ENCODE measurements at places on chromosomes 2 and 18.

- DNase-seq: no peak
Observed at GRCh38 chr2:162029287-162029901, 44.6 kb downstream of the DPP4 start.

- DNase-seq: no peak
Observed at GRCh38 chr18:8745355-8746014, 40.1 kb downstream of the MTCL1 start.

GRCh38 chr2:105139556-105140239, 101.8 kb downstream of the MRPS9 start:
- no peak for DNase-seq

- DNase-seq: no peak
Observed at GRCh38 chr2:88489181-88489580, 36.7 kb upstream of the FOXI3 start.

GRCh38 chr2:237405006-237405559, 8.9 kb downstream of the COL6A3 start:
- no peak for DNase-seq

- DNase-seq: no peak
Observed at GRCh38 chr2:196277002-196277401, 105.6 kb upstream of the STK17B start.

DNA sequence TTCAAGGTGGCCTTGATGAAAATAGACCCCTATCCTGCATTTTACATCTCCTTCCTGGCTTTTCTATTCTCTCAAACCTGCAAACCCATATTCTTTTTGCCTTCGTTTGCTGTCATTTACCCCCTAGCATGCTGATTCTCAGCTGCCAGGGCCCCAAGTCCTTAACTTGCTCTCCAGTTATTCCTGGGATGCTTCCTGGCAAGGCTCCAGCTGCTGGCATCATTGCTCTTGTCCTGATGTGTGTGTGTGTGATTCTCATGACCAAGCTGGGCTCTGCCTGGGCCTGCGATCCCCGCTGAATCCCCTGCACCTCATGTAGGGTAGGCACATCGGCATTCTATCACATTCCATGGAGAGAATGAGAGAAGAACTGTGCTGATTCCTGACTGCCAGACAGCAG, 11.9 kb downstream of the NPAS2 start:
- no peak for DNase-seq

GRCh38 chr2:726169-726568, 49.0 kb upstream of the TMEM18 start:
- DNase-seq: no peak

GRCh38 chr2:96191937-96192670, 16.5 kb downstream of the STARD7 start:
- no peak for DNase-seq

- DNase-seq: no peak
Observed at GRCh38 chr2:88493481-88493880, 41.0 kb upstream of the FOXI3 start.

DNA sequence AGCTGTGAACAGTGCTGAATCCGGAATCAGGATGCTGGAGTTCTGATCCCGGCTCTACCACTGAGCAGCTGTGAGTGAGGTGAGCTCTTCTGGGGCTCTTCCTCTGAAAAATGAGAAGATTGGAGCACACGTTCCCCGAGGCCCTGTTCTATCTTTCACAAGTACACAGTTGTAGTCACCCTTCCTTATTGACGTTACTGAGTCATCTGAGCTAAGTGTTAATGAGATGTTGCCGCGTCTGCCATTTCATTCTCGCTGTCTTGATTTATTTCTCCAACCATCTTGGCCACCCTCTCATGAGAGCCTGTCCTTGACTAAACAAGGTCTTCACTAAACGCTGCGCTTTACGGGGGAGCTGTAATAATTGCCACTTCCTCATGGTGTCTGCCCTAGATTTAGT, 31.9 kb upstream of the EFR3B start:
- DNase-seq: no peak

DNA sequence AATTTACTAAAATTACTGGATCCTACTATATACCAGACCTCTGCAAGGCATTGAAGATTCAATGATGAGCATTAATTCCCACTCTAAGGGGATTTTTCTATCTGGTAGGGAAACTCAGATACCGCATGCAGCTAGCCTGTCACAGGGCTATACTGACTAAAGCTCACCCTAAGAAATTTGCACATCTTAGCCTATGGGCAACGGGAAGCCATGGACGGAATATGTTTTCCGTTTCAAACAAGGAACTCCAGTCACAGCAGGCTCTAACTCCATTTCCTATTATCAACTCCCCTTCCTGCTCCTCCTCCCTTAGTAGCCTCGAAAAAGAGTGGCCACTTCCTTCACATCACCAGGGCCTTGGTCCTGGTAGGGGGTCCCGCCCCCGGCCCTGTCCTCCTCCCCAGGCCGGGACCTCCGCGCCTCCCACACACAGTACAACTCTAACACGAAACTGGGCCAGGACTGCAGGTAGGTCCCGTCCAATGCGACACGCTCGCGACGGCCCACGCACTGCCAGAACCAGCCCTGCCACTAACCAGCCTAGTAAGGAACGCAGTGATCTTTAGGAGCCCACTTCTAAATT, 659 bp upstream of the COX5B start:
- no peak for DNase-seq

DNA sequence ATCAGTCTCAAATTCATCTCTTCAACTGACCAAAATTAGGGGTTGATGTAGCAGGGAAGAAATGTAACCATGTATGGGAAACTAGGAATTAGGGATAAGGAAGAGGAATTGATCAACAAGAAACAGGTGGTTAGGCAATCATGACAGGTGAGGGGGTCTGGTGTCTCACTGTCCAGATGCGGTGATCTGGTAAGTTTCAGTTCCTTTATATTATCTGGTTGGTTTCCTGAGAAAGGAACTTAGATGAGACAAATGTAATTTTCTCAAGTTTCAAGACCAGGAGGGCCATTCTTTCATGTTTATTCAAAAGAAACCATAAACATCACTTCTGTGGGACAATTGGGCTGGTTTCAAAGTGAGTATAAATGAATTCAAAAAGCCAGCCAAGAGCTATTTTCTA, 306.2 kb upstream of the KCNJ3 start:
- DNase-seq: no peak

GRCh38 chr2:210617732-210618330, 61.4 kb downstream of the CPS1 start:
- no peak for DNase-seq

DNA sequence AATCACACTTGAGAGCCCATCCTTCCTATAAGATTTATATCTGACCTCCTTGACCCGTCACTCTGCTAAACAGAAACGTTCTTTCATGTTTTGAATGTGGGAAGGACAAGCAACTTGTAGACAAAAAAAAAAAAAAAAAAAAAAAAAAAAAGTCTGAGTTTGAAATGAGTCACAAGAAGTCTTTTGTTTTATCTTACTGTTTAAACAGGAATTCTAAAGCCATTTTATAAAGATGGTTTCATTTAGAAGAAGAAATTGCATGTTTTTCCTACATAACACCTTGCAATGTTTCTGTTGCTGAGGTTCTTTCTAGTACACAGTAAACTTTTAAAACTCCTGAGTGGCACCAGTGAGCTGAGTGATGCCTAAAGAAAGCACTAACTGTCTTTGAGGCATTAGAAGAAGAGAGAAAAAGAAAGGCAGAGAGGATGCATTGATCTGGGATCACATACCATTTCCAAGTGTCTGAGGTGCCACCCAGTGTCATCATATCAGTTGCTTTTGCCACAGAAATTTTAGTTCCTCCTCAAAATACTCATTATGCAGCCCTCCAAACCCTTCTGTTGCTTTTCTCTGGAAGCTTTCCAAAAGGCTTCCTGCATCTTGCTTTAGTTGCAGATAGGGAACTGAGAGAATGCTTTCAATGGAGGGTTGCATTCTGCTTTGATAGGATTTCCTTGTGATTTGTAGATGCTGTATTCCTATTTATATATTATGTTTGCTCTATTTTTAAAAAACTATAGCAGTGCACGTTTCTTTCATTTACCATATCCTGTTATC, 69.1 kb downstream of the ACVR2A start:
- no peak for DNase-seq

DNA sequence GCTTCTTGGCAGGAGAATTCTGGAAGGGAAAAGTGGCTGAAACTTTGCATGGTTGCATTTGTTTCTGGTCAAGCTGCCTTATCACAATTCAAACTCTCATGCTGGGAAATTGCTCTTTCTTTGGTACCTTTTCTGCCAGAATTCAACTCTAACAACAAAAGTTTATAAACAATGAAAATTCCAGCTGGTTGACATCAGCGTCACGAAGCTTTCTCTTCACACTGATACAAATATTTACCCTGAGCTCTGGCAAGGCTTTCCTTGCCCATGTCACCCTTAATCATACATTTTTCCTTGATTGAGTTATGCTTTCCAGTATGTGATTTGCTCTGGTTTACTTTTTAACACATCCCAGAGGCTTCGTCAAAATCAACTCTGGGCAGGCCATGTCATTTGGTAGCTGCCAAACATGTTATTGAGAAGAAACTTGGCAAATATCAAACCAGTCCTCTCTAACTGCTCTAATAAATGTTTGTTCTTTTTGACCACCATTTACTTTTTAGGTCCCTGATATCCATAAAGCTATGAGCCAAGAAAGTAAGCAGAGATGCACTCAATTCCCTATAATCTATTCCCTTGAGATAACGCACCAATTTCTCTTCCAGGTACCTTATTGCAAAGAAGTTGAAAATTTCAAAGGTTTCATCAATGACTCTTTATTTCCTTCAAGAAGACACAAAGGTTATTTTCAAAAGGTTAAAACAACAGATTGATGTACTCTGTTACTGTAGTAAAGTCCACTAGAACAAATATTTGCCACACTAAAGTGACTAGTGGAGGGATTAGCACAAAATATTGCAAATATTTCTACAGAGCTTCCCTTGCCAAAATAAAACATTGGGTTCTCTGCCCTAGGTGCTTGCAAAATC, 1241.1 kb upstream of the ZEB2 start:
- no peak for DNase-seq

GRCh38 chr2:70927641-70928040, 8.1 kb upstream of the ATP6V1B1 start:
- no peak for DNase-seq

- DNase-seq: no peak
Observed at GRCh38 chr2:215825707-215826106, 187.6 kb downstream of the MREG start.

- DNase-seq: no peak
Observed at GRCh38 chr2:98912221-98912851, 23.7 kb downstream of the CRACDL start.

DNA sequence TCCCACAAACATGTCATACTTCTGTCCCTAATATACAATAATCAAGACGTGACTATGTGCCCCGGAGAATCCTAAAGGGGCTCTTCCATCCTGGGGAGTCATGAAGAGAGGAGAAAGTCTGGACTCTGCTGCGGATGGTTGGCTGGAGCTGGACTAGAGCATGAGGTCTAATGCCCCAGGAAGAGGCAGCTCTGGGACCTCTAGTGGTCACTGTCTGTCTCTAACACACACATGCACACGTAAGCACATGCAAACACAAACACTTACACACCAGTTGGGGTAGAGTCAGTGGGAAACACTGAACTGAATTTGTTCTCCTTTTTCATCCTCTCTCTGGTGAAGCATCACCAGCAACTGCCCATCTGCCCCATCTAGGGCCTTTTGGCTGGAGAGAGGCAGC, 271.6 kb downstream of the TDRD15 start:
- DNase-seq: no peak

GRCh38 chr18:54032412-54032811, 192.1 kb downstream of the MBD2 start:
- DNase-seq: no peak

DNA sequence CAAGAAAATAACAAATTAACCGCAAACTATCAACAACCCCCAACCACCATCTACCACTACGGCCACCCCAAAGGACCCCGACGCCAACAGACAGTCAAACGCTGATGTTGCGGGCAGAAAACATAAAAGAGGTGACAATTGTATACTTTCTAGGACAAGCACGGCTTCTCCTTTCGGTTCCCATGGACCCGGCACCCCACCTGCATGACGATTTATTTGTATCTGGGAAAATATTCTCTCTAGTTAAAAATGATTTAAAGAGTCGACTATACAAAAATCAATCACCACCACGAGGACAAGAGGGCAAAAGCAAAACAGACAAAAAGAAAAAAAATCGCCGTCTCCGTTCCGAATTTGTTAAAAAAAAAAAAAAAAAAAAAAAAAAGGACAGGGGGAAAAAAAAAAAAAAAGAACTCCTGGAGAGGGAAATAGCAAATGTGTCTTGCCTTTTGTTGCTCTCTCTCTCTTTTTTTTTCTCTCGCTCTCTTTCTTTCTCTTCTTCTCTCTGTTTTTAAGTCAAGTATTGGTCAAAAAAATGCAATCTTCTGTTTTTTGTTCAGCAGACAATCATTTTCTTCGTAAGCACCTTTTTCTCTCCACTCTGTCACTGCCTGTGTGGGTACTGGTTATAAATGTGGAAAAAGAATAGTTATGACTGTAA, 3.6 kb downstream of the SIX3 start:
- DNase-seq: no peak

DNA sequence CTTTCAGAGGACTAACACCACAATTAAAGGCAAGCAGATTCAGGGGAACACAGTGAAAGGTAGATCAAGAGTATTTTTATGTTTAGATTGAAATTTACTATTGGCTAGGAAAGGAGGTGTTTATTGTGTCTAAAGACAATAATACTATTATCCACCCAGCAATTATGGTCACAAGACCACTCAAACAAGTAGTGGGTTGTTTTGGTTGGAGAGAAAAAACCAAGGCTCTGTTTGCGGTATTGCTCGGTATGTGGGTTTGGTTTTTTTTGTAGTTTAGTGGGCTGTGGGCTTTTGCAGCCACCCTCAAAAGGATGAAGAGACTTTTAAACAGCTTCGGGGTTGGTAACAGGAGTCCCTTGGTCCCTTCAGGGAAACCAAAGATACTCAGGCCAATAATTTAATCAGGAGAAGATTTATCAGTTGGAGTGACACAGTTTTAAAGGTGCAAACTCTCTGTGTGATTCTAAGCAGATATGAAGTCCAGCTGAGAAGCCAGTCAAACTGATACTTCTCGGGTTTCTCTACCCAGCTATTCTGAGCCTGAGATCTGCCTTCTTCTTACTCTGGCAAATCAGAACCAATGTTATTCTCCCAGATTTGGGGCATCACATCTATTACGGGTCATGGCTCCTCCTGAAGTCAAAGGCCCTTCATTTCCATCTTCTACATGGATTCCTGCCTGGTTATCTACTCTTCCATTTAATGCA, 55.3 kb downstream of the DCC start:
- no peak for DNase-seq

GRCh38 chr2:40487602-40488001, 35.7 kb upstream of the SLC8A1 start:
- no peak for DNase-seq

GRCh38 chr2:85434696-85435095, 16.2 kb downstream of the SH2D6 start:
- DNase-seq: no peak

- no peak for DNase-seq
Observed at GRCh38 chr2:167935803-167936110, 311.6 kb downstream of the STK39 start.

- no peak for DNase-seq
Observed at GRCh38 chr2:8648441-8649213, 33.2 kb upstream of the ID2 start.

GRCh38 chr2:24926220-24926601, 6.2 kb upstream of the ADCY3 start:
- DNase-seq: no peak

GRCh38 chr2:136284226-136285119, 166.5 kb upstream of the CXCR4 start:
- DNase-seq: no peak

- no peak for DNase-seq
Observed at GRCh38 chr18:54466248-54467005, 108.7 kb downstream of the C18orf54 start.

- no peak for DNase-seq
Observed at GRCh38 chr2:72946466-72946865, 29.1 kb downstream of the EMX1 start.

All from activated CD4-positive, alpha-beta T cell treated with anti-CD3 and anti-CD28 coated beads, Interleukin-2, amount 50 U/mL, for 24 hours (primary cell).